Choroid plexus epithelial cell (primary cell): ENCODE measurements at places on chromosomes 3 and 15.
A peak's percentile ranks its signal among the peaks of the same experiment; 100 is the strongest.

GRCh38 chr3:187616307-187616972, 53.8 kb downstream of the SST start:
- peak; percentile 82 for DNase-seq

DNA sequence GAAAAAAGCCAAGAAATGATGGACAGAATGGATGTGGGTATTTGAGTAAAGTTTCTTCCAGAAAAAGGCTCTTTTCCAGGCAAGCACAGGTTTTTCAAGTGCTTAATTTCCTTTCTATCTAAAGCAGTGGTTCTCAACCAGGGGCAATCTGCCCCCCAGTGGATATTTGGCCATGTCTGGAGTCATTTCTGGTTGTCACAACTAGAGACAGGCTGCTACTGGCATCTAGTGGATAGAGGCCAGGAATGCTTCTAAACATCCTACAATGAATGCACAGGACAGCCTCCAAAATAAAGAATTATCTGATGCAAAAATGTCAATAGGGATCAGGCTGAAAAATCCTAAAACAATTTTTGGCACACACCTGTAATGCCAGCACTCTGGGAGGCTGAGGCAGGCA, 23.9 kb downstream of the SEC22C start:
- no peak for DNase-seq

DNA sequence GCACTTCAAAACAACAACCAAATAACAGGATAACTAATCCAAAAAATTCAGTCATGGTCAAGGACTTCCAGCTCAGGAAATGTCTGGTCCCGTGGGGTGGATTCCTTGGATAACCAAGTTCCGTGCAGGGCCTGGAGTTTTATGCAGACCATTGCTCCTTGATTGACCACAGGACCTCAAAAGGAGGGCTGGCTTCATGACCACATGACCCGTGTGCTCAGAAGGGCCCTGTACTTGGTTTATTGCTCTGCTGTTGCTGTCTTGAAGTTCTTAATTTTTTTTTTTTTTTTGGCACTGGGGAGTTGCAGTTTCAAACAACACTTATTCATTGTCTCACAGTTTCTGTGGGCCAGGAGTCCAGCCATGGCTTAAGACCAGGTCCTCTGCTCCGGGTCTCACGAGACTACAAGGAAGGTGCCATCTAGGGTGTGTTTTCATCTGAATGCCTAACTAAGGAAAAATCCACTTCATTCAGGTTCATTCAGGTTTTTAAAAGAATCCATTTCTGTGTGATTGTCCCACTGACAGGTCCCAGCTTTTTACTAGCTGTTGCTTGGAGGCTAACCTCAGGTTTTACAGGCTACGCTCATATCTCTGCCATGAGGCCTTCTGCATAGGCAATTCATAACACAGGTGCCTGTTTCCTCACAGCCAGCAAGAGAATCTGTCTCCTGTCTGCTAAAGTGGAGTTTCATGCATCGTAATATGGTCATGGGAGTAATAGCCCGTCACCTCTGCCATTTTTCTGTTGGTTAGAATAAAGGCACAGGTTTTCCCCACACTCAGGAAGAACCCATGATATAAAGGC, 65.3 kb downstream of the FLNB start:
- no peak for DNase-seq

DNA sequence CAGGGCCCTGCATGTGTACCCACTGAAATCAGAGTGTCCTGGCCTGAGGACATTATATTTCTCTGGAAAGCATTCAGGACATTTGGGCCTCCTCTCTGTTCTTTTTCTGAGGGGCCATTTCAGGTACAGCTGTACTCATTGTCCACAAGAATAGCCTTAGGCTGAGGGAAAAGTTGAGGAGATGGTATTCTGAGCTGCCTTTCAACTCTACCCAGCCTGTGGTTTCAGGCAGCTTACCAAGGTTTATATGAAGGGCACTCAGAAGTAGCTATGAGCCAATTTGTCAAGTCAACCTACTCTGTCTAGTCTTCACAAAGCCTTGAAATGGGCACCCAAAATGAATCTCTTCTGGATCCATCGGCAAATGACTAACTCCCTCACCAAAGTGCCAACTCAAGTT, 9.4 kb downstream of the ATP13A4 start:
- no peak for DNase-seq

DNA sequence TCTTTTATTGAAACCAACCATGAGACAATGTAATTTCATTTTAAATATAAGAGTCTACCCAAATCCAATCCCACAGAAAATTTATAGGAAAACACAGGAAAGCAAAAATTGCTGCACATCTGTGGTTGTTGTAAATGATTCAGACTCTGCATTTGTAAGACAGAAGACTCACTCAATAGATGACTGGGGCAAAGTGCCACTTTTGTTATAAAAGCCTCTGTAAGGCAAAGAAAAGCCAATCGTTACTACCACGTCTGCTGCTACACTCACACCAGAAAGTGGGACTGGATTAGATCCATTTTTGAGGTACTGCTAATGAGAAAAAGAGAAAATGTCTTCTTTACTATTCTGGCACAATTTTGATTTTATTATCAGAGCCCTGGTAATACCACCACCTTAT, 74.9 kb downstream of the SEMA6D start:
- DNase-seq = no peak

DNA sequence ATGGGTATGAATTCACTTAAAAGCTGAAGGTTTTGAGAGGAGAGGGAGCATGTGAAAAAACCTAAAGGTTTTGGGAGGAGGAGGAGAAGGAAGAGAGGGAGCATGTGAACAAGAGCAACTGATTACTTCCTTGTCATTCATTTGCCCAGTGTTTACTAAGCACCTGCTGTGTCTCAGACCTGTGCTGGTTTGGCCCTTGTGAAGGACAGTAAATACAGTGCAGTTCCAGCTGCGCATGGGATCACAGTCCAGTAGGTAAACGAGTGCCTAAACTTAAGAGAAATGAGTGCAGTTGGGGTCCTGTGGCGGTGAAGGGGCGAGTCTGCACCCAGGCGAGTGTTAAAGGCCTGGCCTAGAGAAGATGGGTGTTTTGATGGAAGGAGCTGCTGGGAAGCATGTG, 38.6 kb downstream of the IGF1R start:
- DNase-seq = no peak

GRCh38 chr15:58087871-58088270, 22.4 kb upstream of the ALDH1A2 start:
- no peak for DNase-seq
